ENCODE measurements at places on chromosomes 1 and 21.

GRCh38 chr1:215146240-215146975 lies 63.9 kb downstream of the KCNK2 start:
- DNase-seq: no peak

- no peak for DNase-seq
Observed at GRCh38 chr1:206703661-206704060, 19.0 kb downstream of the MAPKAPK2 start.

GRCh38 chr1:34361121-34361520 lies 184.4 kb downstream of the C1orf94 start:
- no peak for DNase-seq

DNA sequence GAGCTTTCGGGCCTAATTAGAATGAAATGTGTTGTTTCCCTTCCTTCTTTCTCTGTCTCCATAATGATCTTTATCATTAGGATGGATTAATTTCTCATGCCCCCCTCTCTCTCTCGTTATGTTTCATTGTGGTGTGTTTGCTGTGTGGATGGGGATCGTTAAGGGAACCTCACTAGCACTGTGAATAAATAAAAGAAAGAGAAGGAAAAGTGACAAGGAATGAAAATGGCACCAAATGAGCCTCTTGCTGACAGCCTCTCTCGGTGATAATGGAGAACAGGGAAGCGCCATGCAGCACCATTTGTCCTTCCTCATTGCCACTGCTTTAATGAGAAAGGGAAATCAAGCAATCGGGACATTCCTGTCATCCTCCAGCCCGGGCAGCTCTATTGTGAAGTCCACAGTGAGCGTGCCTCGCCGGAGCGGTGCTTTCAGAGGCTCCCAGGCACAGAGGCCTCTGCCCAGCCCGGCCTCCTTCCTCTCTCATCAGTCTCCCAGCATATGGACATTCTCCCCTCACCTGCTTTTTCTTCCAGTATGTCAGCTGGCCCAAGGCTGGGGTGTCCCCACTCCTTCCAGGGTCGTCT lies 265.7 kb upstream of the TMEM51 start:
- DNase-seq: no peak

DNA sequence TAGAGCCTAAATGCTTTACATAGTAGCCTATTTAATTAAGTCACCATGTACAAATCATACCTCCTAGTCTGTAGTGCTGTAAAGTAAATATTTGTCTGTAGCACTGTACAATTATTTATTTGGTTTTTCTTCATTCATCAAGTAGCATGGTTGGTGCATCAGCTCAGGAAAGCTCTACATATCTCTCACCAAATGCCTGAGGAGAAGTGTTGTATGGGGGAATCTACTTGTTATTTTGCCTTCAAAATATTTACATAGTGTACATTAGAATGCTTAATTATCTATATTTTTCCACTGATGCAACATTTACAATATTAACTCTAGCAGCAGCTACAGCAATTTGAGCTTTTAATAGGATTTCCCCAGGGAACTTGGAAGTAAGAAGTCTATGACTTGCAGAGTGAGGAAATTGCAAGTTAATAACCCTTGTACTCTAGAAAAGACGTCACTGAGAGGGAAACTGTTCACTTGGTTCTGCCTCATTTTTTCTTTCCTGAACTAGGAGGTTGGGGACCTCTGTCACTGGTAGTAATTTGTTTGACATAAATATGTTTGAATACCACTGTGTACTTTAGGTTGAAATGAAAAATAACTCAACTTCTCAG lies 207.4 kb downstream of the PDE4B start:
- no peak for DNase-seq

DNA sequence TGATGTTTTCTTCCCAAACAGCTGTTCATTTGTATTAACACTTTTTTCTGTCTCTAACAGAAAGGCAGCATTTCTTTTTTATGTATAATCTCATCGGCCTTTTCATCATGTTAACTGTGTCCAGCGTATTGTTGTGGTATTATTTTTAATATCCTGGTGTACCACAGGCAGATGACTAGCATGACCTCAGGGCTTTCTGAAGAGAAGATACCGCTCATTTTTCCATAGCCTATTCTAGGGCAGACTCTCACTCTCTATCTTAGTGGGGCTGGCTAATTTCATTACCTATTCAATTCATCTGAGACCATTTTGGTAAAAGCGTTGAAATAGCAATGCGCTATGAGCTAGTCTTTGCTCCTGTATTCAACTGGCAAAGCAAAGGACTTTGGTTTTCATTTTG lies 209.9 kb downstream of the SDCCAG8 start:
- no peak for DNase-seq

DNA sequence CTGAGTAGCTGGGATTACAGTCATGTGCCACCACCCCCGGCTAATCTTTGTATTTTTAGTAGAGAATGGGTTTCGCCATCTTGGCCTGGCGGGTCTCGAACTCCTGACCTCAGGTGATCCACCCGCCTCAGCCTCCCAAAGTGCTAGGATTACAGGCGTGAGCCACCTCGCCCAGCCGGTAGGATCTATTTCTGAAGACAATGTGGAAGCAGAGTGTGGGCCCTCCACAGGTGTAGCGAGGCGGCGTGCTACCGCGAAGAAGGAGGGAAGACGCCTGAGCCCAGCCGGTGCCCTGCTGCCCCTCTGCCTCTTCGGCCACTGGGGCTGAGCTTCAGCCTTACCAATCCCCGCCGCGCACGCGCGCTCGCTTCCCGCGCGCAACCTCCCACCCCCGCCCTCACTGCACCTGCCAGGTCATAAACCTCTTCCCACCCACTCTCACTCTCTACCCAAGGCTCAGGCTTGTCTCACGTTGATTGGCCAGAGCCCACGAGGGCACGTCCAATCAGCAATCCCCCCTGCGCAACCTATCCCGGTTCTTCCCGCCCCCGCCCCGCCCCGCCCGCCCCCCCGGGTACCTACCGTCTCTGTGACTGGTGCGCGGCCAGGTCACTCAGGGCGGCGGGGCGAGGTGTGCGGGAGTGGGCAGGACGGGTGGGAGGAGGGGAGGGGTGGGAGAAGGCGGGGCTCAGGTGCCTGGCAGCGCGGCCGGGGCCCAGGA lies 409 bp upstream of the HOOK1 start:
- DNase-seq: no peak

DNA sequence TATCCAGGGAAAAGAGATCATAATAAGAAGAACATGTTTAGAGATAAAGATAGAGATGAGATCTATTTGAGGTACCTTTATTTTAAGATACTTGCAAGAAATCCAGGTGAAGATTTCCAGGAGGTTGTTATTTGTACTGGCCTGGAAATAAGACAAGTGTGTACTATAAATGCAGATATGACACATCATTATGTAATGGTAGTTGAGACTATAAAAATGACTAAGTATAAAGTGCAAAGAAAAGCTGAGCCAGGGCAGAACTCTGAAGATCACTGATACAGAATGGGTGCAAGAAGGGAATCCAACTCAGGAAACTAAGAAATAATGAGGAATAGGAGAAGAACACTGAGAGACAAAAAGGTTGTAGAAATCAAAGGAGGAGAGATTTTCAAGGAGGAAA lies 378.2 kb upstream of the PBX1 start:
- DNase-seq: no peak

DNA sequence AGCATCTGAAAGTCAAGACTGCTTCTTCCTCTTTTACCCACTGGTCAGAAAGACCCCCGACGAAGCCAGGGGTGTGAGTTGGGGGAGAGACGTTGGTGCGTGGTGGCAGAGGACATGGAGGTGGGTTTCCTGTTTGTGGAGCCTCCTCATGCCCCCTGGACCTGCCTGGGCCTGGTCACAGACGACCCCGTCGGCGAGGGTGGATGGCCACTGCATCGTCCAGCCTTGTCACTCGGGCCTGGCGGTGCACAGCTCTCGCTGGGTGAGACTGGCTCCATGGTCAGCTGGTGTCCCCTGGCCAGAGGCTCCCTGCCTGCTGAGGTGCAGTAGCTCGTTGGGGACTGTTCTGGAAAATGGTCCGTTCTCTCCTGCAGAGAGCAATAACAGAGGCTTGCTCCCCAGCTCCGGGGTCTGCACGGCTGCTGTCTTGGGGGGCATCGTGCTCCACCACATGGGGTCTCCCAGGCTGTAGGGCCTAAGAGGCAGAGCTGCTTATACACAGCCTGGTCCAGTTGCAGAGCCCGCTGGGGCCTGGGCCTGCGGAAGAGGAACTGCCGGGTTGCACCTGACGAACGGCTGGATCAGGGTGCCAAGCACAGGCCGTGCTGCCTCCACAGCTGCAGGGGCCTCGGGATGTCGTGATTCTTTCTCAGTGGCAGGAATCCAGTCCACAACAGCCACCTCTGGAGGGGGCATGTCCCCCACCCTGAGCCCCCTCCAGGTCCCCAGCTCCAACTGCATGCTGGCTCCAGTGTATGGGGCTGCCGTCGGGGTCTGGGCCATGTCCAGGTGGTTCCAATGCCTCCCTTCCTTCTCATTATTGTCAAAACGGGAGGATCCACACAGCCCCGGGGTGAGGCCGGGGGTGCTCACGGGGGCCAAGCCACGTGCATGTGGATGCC lies 18.0 kb upstream of the ACTRT2 start:
- DNase-seq: no peak

DNA sequence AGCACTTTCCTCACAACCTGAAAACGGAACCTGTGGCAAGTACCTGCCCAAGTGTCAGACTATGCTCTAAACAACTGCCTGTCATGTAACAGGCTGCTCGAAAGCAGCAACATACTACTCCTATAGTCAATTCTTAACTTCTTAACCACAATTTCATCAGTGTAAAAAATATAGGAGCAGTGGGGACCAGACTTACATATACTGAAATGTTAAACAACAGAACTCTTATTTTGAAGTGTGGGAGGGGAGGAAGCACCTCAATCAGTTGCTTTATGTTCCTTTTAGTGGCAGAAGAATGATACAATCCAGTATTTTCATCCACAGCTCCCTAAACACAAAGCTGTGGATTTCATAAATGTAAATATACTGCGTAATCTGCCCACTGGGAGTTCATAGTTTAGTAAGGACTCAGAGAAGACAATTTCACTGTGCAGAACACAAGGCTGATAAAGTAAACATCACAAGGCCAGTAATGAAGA lies 44.2 kb downstream of the WLS start:
- DNase-seq: no peak

GRCh38 chr21:17779496-17779895 lies 39.7 kb downstream of the C21orf91 start:
- no peak for DNase-seq

- no peak for DNase-seq
Observed at GRCh38 chr1:37620707-37621106, 14.0 kb downstream of the RSPO1 start.

DNA sequence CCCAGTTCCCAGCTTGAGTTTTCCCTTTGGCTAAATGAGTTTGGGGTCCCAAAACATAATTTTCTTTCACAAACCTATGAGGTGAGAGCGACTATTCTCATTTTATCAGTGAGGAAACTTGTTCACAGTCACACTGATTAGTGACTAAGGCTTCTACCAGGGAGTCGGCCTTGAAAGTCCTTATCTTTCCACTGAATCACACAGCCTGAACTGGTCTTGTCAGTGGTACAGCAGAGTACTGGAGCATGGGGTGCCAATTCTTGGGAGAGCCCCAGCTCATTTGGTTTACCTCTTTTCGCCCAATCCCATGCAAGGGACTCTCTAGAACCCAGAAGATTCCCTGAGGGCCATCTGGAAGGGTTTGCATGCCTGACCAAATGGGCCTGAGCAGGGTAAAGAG lies 16.9 kb downstream of the HSD3B2 start:
- no peak for DNase-seq

DNA sequence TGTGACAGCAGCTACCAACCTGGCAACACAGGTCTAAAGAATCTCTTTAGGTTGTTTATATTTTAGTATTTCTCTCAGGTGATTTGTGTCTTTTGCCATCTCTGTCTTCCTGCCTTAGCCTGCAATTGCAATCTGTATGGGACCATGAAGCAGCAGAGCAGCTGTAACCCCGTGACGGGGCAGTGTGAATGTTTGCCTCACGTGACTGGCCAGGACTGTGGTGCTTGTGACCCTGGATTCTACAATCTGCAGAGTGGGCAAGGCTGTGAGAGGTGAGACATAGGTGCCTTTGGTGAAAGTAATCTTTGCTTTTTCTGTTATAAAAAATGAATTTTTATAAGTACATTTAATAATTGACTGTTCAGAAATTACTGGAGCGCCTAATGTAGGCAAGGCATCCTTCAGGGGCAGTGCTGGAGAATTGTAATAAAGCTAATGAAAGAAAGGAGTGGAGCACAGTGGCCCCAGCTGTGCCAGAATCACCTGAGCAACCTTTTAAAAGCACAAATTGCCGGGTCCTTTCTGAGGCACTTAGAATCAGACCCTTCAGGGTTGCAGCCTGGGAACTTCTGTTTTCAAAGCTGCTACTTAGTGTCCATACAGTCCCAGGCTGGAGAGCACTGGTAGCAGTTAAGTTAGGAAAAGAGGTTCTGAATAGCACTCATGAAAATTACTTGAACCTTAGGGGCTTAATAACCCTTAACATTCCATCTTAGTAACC lies 60.6 kb upstream of the LAMC2 start:
- no peak for DNase-seq

Measured in GM04503 (cell line).